ENCODE measurements at places on chromosomes 3 and 15.

DNA sequence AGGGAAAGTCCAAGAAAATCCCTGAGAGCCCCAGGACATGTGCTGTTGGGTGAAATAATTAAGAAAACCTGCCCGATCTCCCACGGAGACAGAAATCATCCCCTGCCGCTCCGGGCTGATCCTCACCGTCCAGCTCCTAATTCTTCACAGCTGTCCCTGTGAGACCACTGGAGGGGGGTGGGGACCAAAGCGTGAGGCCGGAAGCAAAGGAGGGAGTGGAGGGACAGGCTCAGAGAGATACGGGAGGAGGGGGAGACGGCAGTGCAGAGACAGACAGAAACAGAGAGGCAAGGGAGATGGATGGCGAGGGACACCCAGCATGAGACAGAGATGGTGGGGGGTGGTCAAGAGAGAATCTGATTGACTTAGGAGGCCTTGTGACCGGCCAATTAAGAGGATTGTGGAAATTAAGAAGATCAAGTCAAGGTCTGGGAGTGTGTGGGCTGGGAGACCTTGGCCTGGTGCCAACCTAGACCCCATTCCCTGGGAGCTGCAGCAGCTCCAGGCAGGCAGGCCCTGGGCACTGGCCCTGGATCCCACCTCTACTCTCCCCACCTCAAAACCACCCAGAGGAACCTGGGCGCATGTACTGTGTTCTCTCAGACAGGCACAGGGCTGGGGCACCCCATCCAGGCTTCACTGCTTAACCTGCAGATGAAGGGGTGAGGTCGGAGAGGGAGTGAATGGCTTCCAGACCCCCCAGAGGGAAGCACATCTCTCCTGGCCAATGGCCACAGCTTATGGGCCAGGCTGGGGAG lies 113.2 kb upstream of the ALDH1A3 start:
- DNase-seq, result no peak

GRCh38 chr3:150544041-150544440 lies 2.3 kb downstream of the SERP1 start:
- peak; percentile 37 for DNase-seq

GRCh38 chr3:43004282-43004681 lies 25.2 kb downstream of the GASK1A start:
- DNase-seq, result no peak

DNA sequence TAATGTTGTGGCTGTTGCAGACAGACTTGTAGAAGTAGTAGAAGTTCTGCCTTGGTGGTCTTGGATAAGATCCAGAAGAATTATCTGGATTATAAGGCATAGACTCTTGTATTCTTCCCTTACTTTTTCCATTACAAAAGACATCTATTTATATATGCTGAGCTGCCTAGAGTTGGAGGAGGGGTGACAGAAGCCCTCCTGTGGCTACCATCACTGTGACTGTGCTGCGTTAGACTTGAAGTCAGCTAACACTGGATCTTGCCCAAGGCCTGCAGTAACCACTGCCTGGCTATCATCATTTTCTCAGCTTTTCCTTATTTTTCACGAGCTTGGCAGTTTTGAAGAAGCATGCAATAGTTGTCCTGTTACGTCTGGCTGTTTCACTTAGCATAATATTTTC lies 684.8 kb upstream of the BCHE start:
- no peak for DNase-seq

DNA sequence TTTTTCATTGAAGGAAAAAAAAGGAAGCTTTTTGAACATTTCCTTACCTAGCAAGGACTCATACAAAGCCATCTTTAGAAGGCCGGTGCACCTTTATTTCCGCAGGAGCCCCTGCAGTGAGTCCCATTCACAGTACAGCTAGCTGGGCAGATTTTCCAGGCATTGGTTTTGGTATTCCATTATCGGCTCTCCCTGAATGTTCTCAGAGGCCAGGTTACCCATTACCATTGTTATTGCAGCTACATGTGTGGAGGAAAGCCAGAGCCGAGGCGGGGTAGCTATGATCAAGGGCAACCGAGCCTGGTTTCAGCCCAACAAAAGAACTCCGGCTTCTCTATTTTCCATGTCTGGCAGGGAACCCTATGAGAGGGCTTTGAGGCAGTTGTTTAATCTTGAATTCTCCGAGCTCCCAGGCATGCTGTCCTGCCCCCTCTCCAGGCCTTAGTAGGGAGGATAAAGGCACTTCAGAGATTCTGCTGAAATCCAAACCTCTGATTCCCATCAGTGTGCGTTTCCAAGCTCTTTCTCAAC lies 100.3 kb downstream of the LRRK1 start:
- no peak for DNase-seq

GRCh38 chr3:183210341-183210740 lies 42.7 kb upstream of the B3GNT5 start:
- no peak for DNase-seq

- DNase-seq, result no peak
These were observed 9.6 kb downstream of the KLF15 start for GRCh38 chr3:126347543-126348161.

DNA sequence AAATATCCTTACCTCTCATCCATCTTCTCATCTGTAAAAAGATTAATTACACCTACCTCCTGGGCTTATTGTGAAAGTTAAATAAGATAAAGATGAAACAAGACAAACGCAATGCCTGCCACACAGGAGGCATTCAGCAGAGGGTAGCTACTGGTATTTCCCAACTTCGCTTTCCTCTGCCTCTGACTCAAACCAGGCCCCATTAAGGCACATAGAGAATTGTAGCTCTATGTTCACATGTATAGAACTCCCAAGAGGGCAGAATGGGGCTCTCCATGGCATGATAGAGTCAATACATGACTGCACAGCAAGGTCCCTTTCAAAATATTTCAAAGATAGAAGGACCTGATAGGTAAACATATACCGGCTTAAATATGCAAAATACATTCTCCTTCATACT lies 1.4 kb downstream of the LYSMD2 start:
- no peak for DNase-seq

DNA sequence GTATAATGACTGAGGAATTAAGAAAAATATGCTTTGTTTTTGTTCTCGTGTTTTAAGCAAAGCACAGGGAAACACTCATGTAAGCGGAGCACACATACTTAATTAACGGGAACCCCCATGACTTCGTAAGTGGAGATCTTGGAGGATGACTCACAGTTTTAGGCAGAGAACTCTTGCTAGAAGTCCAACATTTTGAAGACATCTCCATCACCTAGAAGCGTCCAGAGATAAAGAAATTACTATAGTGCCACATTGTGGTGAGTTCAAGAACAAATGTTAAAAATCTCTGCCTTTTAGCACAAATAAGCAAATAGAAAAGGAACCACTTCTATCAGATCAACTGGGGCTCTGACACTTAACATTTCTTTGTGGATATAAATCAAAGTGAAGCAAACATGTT lies 194.1 kb upstream of the ARHGEF26 start:
- DNase-seq, result no peak
